ENCODE measurements at places on chromosomes 12 and 14. TPM values are rescaled to one million over a fixed set of nuclear protein-coding genes. Genes with fewer than 3 reads are reported as not detected.

The IL22 gene
- 0.89 TPM for total RNA-seq

The ABHD12B gene
- total RNA-seq, result not detected

The OTX2 gene
- total RNA-seq, result not detected

The WNT1 gene
- total RNA-seq, result 0.42 TPM

The TMEM260 gene
- 15.0 TPM for total RNA-seq

The TDP1 gene
- total RNA-seq, result 99.1 TPM

The DENND5B gene
- total RNA-seq, result 0.77 TPM

The PLD4 gene
- not detected for total RNA-seq

The MYF6 gene
- total RNA-seq, result not detected

GRCh38 chr12:50887191-50887590 lies 44.5 kb downstream of the TMPRSS12 start:
- peaks cover under 1% of the 10 kb centered on the region for H3K36me3 ChIP-seq
- no peak for DNase-seq
- no peak overlapping the region for H3K27ac ChIP-seq
- no peaks in the 10 kb centered on the region for H3K4me1 ChIP-seq

DNA sequence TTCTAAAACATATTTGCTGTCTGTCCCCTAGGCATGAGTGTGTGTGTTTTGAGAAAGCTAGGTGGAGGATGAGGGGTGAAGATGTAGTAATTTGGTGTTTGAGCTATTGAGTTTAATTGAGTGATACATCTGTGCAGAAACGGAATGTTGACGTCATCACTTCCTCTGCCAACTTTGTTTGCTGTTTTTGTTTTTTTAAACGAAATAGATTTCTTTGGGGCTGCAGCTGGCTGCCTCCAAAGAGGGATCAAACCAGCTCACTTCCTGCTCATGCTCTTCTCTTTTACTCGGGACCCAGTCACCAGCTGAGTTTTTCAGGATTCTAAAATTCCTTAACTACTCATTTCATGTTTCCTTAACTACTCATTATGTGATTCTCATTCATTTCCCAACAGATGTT lies 19.5 kb upstream of the CRACR2A start:
- peaks cover 11% of the 10 kb centered on the region for H3K4me1 ChIP-seq
- H3K27me3 ChIP-seq, result no peaks in the 10 kb centered on the region
- no peak overlapping the region for H3K4me3 ChIP-seq
- DNase-seq, result no peak

GRCh38 chr12:22543246-22544037 lies 900 bp downstream of the C2CD5 start:
- peak; percentile 61 for DNase-seq
- peaks cover 7% of the 10 kb centered on the region for H3K27me3 ChIP-seq
- H3K36me3 ChIP-seq, result peaks cover 11% of the 10 kb centered on the region
- peaks cover 46% of the 10 kb centered on the region for H3K4me1 ChIP-seq
- peak overlapping the region; percentile 73 for H3K27ac ChIP-seq

GRCh38 chr12:42442888-42443287 lies 116.9 kb downstream of the PPHLN1 start:
- H3K4me1 ChIP-seq, result no peaks in the 10 kb centered on the region
- no peaks in the 10 kb centered on the region for H3K27me3 ChIP-seq
- DNase-seq, result no peak
- H3K4me3 ChIP-seq, result no peak overlapping the region
- H3K36me3 ChIP-seq, result peaks cover 5% of the 10 kb centered on the region

- peak; percentile 73 for DNase-seq
- peak overlapping the region; percentile 93 for H3K27ac ChIP-seq
- H3K27me3 ChIP-seq, result no peaks in the 10 kb centered on the region
- peaks cover 93% of the 10 kb centered on the region for H3K4me1 ChIP-seq
- H3K4me3 ChIP-seq, result peak overlapping the region; percentile 58
- H3K36me3 ChIP-seq, result peaks cover 5% of the 10 kb centered on the region
Observed at GRCh38 chr14:24665440-24665991, 31.5 kb upstream of the GZMB start.

GRCh38 chr12:93895089-93895445 lies 217.9 kb downstream of the CRADD start:
- no peak overlapping the region for H3K4me3 ChIP-seq
- peaks cover 24% of the 10 kb centered on the region for H3K4me1 ChIP-seq
- DNase-seq, result no peak
- H3K36me3 ChIP-seq, result no peaks in the 10 kb centered on the region

- H3K36me3 ChIP-seq, result no peaks in the 10 kb centered on the region
- H3K27me3 ChIP-seq, result no peaks in the 10 kb centered on the region
- peak overlapping the region; percentile 99 for H3K27ac ChIP-seq
- DNase-seq, result peak; percentile 70
- peak overlapping the region; percentile 66 for H3K4me3 ChIP-seq
Observed at GRCh38 chr14:50520947-50521815, 11.2 kb downstream of the MAP4K5 start.

DNA sequence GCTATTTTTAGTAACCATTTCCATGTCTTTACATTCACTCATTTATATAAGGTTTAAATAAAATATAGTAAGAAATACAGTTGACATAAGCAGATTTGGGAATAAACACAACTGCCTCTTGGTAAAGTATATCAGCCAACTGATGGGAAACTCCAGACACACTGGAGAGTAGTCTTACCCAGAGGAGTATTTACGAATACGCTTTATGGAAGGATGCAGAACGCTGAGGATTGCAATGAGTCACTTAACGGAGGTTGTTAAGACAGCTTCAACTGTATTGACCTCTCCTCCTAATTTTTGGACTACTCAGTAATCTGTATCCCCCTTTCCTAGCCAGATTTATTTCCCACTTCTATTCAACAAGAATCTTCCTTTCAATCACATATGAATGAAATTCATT lies 6.0 kb downstream of the C2CD5 start:
- H3K4me1 ChIP-seq, result peaks cover 57% of the 10 kb centered on the region
- no peak for DNase-seq
- H3K4me3 ChIP-seq, result no peak overlapping the region
- H3K27ac ChIP-seq, result no peak overlapping the region

DNA sequence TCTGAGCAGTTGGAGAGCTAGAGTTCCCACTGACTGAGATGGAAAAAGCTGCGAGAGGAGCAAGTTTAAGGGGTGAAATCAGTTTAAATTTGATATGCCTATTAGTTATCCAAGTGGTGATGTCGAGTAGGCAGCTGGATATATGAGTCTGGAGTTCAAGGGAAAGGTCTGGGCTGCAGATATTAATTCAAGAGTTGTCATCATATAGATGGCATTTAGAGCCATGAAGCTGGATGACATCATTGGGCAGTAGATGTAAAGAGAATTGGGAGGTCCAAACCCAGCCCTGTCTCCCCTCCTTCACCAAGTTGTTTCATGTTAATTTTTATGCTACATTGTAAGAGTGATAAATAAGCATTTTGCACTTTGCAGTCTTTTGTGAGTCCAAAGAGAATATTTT lies 898.1 kb downstream of the GALC start:
- H3K27ac ChIP-seq, result no peak overlapping the region
- no peaks in the 10 kb centered on the region for H3K27me3 ChIP-seq
- H3K36me3 ChIP-seq, result peaks cover 1% of the 10 kb centered on the region
- no peaks in the 10 kb centered on the region for H3K4me1 ChIP-seq
- H3K4me3 ChIP-seq, result no peak overlapping the region

GRCh38 chr14:31051511-31051910 lies 25.3 kb upstream of the STRN3 start:
- H3K36me3 ChIP-seq, result no peaks in the 10 kb centered on the region
- H3K27me3 ChIP-seq, result no peaks in the 10 kb centered on the region
- no peak overlapping the region for H3K27ac ChIP-seq
- H3K4me1 ChIP-seq, result peaks cover 7% of the 10 kb centered on the region
- no peak overlapping the region for H3K4me3 ChIP-seq
- no peak for DNase-seq

DNA sequence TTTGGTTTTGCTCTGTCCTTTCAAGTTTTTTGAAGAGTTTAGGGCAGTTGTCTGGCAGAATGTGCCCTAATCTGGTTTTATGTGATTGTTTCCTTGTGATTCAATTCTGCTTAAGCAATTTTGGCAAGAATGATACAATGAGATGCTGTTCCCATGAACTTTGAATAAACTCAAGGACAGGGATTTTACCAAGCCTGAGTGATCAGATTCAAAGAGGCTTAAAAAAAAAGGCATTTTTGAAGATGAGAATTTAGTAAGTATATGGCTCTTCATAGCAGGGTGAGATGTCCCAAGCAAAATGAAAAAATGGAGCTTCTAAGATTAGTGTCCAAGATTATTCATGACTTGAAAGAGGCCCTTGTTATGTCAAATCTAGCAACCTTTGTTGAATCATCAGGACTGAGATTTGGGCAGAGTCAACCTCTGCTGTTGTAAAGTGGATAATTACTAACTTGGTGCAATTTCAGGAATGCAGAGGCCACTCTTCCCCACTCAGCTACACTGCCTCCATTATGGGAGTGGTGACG lies 180.6 kb upstream of the NUDT4 start:
- no peak overlapping the region for H3K27ac ChIP-seq
- H3K27me3 ChIP-seq, result peaks cover 20% of the 10 kb centered on the region
- no peaks in the 10 kb centered on the region for H3K4me1 ChIP-seq
- peaks cover 5% of the 10 kb centered on the region for H3K36me3 ChIP-seq
- H3K4me3 ChIP-seq, result no peak overlapping the region

DNA sequence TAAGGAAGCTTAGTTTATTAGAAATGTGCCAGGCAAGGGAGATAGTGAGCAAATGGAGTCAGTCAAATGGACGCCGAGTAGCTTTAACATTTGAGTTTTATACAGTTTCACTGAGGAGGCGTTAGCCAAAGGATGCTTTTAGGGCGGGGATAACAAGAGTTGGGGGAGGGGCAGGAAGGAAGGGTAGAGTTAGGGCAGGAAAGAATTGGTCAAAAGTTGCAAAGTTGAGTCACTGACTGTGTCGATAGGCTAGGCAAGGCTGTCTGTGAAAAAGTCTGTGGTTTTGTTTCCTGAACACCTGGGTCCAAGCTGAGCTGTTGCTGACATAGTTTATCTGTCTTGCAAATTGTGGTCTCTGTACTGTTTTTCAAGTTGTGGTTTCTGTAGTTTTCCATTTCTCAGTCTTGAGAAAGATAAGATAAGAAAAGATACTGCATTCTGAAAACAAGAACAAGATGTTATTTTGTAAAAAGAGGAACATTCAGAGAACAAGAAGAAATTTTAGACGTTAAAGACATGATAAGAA lies 62.6 kb upstream of the RESF1 start:
- peak overlapping the region; percentile 100 for H3K27ac ChIP-seq
- peak overlapping the region; percentile 68 for H3K4me3 ChIP-seq
- peaks cover 47% of the 10 kb centered on the region for H3K36me3 ChIP-seq
- DNase-seq, result peak; percentile 90

DNA sequence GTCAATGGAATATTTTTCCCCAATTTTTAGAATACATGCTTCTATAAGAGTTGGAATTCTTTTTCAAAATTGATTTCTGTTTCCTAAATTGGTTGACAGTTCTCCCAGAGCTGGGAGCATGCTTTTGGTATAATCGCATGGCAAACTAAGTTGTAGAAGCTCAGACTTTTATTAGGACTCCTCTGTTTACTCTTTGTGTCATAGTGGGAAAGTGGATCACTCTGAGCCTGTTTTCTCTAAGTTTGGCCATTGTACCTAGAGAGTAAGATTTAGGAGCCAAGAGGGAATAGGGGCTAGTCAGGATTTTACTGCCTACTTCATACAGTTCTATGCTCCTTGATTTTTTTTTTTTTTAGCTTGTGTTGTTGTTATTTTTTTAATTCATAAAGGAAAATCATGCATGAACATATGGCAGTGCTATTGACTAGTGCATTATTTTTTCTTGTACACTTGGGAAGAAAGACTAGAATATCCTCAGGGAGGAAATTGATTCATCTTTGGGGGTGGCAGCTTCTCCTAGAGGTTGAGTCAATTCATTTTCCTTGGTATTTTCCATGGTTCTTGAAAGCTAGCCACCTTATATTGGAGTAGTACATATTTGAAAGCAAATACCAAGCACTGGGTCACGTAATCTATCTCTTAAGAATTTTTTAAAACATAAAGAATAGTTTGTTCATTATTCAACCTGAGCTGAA lies 77.7 kb upstream of the TRAF3 start:
- H3K4me3 ChIP-seq, result no peak overlapping the region
- no peak overlapping the region for H3K27ac ChIP-seq
- peaks cover 28% of the 10 kb centered on the region for H3K4me1 ChIP-seq
- DNase-seq, result no peak

DNA sequence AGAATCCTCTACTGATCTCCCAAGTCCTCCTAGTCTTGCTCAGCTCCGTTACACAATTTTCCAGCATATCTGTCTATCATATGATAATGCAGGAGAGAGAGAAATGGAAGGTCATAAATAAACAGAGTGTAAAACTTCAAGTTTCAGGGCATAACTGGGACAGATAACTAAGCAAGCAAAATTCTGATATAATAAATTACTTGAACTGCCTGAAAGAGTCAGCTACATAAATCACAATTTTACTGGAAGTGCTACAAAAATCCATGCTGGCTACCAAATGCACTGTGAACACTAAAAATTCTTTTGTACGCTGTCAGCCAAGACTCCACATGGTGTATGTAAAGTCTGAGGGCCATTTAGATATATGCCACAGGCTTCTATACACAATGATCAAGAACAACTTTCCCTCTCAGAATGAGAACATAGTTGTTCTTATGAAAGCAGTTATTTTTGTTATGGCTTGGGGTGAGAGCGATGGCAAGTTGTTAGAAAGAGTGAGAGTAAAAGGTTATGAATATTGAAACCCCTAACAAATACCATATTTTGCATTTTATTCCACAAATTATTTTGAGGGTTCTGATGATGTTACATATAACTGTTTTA lies 41.1 kb downstream of the GRIP1 start:
- no peaks in the 10 kb centered on the region for H3K27me3 ChIP-seq
- no peak overlapping the region for H3K27ac ChIP-seq
- DNase-seq, result no peak
- H3K36me3 ChIP-seq, result no peaks in the 10 kb centered on the region
- no peak overlapping the region for H3K4me3 ChIP-seq

DNA sequence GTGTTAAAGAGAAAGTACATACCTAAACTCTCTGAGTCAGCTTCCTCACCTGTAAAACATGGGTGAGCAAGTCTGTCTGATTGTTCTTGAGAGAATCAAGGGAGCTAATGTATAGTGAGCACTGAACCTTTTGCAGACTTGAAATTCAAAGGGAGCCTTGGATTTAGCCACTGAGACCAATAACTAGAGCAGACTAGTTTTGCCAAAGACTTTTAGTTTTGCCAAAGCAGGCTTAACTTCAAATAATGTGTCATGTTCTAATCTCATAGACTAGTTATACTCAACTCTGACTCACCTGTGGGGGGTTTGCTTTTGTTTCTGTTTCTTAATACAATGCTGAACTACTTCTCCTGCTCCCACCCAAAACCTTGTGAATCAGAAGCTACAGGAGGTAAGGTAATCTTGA lies 123.7 kb downstream of the SLC25A21 start:
- H3K4me3 ChIP-seq, result no peak overlapping the region
- no peaks in the 10 kb centered on the region for H3K4me1 ChIP-seq
- no peaks in the 10 kb centered on the region for H3K27me3 ChIP-seq
- H3K36me3 ChIP-seq, result no peaks in the 10 kb centered on the region
